ENCODE measurements at places on chromosomes 11 and 22. TPM values are rescaled to one million over a fixed set of nuclear protein-coding genes. Genes with fewer than 3 reads are reported as not detected.
A peak's percentile ranks its signal among the peaks of the same experiment; 100 is the strongest.

DNA sequence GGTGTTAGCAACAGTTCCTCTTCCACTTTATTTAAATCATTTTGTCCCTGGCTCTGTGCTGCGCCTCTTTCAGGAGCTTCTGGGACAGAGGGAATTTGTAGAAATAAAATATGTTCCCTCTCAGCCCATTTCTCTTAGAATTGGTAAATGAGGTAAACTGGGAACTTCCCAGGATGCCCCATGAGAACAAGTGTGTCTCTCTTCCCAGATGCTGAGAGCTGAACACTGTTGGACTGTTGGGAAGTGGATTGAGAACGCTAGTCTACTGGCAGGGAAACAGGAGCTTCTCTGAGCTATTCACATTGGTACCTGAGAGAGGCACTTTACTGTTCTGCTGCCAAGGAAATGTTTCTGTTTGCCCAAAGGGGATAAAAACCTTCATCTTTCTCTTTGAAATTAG, 4.0 kb downstream of the CRY2 start:
- no peak for DNase-seq

GRCh38 chr11:35141571-35141971, 2.6 kb downstream of the CD44 start:
- DNase-seq, result no peak

- no peak for DNase-seq
These were observed 403 bp upstream of the SBF2 start for GRCh38 chr11:10294290-10294953.

The MISFA gene
- 3.2 TPM for total RNA-seq

- no peak for DNase-seq
These were observed 245.7 kb downstream of the NXPE2 start for GRCh38 chr11:114924042-114924441.

GRCh38 chr11:57131080-57131790, 50.5 kb upstream of the LRRC55 start:
- DNase-seq, result no peak

GRCh38 chr11:113465786-113466185, 9.4 kb downstream of the DRD2 start:
- no peak for DNase-seq

The CCDC73 gene
- not detected for total RNA-seq

DNA sequence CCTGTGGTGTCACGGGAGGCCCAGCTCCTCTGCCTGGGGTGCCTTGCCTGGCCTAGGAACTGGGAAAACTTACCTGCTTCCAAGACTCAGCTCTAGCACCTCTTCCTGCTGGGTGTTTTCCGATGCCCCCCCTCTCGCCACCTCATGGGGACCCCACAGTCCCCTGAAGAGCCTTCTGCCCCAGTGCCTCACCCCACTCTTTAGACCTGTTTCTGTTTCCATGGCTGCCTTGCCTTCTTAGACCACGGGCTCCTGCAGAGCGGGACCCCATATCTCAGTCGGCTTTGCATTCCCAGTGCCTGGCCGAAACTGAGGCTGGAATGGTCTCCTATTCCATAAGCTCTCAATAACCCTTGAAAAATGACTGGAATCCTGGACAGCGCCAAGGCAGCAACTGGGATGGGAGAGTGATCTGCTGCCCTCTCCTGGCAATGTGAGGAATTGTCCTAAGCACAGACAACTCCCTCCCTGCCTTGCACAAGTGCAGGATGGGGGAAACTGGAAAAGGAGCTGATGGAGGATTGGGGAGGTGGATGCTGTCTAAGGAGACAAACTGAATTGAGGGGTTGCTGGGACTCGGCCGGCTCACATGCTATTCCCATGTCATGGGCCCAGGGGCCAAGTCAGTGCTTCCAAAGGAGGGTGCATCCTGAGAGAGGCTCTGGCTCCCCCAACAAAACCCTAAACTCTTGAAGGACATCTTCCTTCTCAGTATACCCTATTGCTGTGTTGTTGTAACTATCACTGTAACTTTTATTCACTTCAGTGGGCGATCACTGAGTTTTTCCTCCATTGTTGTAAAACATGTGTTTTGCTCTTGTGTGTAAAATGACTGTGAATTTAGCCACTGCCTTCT, 26.6 kb upstream of the IL17RA start:
- peak; percentile 45 for DNase-seq

The PDE3B gene
- 6.7 TPM for total RNA-seq

- no peak for DNase-seq
These were observed 946.9 kb downstream of the BRD1 start for GRCh38 chr22:48880749-48881148.

- no peak for DNase-seq
These were observed 95.9 kb downstream of the RRM1 start for GRCh38 chr11:4190519-4190918.

The C22orf15 gene
- total RNA-seq, result not detected

The MUC6 gene
- total RNA-seq, result 0.02 TPM

GRCh38 chr11:128551611-128552335, 35.6 kb downstream of the ETS1 start:
- no peak for DNase-seq

GRCh38 chr11:42555190-42555589, 756.6 kb upstream of the API5 start:
- no peak for DNase-seq

The GPR83 gene
- 0.39 TPM for total RNA-seq

The TAF6L gene
- total RNA-seq, result 24.2 TPM

The ADAMTS8 gene
- total RNA-seq, result 0.07 TPM

The TRPM5 gene
- 0.07 TPM for total RNA-seq

The KLHDC7B gene
- 0.69 TPM for total RNA-seq

DNA sequence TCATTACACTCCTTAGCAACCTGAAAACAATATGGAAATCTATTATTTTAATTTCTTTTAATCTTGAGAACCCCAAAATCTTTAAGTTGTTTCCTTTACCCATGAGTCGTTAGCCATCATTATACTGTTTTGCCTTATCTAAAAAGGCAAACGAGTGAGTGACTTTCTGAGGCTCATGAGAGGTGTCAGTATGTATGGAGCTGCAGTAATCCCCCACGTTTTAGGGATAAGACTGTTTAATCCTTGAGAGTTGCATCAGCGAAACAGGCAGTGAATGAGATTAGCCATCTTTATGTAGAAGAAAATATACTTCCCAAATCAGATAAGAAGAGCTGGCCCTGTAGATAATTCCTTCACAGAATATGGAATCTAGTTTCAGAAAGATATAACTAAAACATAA, 1147.0 kb downstream of the DLG2 start:
- DNase-seq, result no peak

- DNase-seq, result no peak
These were observed 202.5 kb downstream of the TRIM29 start for GRCh38 chr11:119935349-119935925.

The ROBO4 gene
- not detected for total RNA-seq

DNA sequence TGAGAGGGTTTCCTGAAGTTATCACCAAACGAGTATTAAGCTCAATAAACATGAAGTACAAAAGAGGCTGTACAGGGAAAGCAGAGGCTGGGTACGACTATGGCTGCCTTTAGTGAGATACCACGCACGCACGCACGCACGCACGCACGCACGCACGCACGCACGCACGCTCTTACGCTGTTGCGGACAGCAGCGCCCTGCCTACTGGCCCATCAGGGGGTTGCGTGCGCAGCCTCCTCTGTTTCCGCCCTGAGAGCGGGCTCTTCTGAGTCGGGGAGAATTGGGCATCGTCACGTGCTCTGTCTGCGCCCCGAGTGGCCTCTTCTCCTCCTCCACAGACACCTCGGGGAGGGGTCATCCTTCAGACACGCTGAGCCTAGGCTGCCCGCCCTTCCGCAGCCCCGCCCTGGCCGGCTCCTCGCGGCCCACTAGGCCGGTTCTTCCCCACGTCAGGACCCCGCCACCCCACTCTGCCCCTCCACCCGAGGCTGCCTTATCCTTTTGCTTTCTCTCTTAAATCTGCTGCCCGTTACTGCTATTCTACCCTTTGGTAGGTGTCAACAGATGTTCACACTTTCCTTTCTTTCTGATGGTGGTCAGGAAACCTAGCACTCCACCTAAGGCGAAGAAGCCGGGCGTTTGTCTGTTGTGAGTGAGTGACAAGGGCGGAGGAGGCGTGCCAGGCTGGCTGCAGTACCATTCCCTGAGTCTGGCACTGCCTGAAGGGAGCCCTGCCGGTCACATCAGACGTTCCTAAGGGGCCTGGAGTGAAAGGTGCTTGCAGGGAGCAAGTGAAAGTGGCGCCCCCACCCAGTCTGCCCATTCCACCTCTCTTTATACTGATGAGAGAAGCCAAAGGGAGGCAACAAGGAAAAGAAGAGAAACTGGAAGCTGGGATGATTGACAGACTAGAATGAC, 300.4 kb upstream of the B3GAT1 start:
- no peak for DNase-seq

- DNase-seq, result no peak
These were observed 54.2 kb downstream of the DENND5A start for GRCh38 chr11:9210922-9211320.

DNA sequence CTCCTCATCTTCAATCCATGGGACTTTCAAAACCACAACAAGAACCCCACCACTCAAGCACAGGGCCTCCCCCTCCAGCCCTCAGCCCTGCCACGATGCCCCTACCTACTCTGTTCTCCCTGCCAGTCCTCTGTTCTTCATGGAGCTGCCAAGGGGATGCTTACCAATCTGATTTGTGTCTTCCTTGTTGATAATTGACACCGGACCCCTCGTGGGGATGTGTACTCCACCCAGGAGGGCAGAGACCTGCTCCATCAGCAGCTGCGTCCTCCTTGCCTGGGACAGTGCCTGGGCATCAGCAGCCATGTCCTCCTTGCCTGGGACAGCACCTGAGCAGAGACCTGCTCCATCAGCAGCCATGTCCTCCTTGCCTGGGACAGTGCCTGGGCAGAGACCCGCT, 1489.2 kb downstream of the TBC1D22A start:
- no peak for DNase-seq

The TEAD1 gene
- total RNA-seq, result 103 TPM

DNA sequence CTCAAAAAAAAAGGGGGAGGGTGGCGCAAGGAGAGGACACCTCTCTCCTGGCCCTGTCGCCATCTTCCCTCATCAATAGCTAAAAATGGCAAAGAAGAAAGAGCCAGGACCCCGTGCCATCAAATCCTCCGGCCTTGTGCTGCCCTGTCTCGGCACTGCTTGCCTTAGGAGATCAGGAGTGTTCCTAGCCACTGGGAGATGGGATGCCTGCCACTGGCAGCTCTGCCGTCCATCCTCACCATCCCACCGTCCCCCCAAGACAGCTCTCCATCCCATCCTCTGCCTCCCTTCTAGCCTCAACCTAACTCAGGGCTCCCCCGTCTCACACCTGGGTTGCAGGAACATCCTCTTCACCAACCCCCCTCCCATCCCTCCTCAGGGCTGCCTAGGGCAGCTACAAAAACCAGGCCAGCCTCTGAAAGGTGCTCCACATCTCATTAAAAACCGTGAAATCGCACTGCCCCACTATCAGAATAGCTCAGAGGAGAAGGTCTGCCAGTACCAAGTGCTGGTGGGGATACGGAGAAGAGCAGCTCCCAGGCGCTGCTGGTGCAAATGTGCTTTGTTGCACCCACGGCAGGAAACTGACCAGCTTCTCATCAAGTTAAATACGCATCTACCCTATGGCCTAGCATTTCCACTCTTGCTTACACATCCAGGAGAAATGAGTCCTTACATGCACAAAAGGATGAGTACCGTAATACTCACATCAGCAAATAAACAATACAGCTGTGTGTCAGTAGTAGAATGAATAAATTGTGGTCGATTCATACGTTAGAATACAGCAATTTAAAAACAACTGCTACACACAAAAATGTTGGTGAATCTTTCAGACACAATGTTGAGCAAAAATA, 31.7 kb upstream of the GCAT start:
- DNase-seq, result no peak

The SPI1 gene
- total RNA-seq, result 0.32 TPM

All from HCT116 (cell line).